ENCODE measurements at places on chromosomes 5 and 9. TPM values are rescaled to one million over a fixed set of nuclear protein-coding genes. Genes with fewer than 3 reads are reported as not detected.

Gene GCNT4
- total RNA-seq, result 0.35 TPM

Gene IFNK
- not detected for total RNA-seq

- DNase-seq, result no peak
Measured at GRCh38 chr9:38244971-38245370, 147.5 kb upstream of the ALDH1B1 start.

DNA sequence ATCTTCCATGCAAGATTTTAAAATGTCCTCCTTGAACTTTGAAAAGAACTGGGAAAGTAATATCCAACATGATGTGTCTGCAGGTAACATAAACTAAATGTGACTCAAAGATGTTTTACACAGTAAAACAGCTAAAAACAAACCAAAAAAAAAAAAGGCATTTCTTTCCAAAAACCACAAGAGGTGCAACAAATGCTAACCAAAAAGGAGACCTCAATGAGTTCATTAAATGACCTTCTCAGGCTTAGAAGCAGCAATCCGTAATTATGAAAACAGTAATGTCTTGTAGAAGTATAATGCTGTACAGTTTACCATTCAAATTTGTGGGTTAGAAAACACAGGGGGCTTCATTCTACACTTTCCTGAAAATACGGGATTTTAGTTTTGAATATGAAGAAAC, 2.5 kb downstream of the RNF145 start:
- no peak for DNase-seq

DNA sequence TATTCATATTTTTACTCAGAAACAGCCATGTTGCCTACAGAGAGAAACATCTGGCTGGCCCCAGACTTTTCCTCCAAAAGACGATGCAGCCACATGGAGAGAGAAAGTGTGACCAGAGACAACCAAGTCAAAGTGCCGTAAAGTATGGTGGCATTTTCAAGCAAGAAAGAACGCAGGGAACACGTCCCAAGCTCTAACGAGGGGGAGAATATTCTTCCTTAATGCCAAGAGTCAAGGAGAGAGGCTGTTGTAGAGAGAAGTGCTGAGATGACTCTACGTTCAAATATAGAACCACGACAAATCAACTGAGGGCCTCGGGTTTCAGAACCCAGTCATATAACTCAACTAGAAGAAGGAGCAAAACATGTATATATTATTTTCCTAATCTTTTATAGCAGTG, 55.9 kb downstream of the FNBP1 start:
- DNase-seq, result no peak

DNA sequence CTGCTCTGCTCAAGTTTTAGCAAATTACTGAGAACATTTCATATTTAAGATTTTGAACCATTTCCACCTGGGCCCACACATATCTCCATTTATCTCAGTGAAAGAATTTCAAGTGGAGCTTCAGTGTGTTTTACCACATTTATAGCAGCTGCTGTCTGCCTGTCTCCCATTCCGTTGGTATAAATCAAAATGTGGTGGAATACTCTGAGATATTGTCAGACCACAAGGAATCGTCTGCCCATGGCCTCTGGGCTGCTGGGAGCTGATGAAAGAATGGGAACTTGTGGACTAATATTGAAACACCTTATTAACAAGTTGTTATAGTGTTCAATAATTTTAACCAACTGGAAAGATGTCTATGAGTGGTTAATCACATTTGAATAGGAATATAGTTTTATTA, 33.3 kb downstream of the MAST4 start:
- no peak for DNase-seq

DNA sequence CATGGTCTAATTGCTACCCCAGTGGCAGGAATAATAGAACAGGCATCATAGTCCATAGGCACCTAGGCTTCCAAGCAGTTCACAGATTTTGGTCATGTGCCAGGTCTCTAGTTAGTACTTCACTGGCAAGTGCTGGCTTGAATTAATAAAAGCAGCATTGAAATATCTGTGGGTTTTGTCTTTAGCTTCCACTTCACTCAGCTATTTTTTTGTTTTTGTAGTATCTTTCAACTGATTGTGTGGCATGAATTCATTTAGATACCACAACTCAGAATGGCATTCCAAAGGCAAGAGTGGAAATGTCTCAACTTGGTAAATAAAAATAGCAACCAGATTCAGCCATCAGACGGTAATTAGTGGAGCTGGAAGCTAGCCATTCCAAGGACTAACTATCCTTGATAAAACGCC, 27.9 kb upstream of the ITGA2 start:
- DNase-seq, result no peak

DNA sequence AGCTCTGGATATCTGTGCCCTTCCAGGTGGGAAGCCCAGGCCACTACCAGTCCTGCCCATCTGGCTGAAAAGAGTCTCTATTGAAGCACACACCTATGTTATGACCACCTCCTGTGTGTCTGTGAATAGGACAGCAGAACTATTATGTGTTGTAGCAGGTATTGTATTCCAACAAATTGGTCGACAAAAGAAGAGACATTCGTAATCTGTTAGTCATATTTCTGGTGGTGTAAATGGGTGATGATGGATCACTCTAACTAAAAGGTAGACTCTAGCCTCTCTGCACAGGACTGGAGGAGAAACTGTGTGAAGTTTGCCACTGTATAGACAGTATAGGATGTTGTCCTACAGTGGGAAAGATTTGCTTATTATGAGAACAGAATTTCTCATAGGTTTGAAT, 416.1 kb downstream of the TMEM38B start:
- DNase-seq, result no peak

- DNase-seq, result no peak
Measured at GRCh38 chr5:106601620-106602019, 1069.1 kb downstream of the EFNA5 start.

DNA sequence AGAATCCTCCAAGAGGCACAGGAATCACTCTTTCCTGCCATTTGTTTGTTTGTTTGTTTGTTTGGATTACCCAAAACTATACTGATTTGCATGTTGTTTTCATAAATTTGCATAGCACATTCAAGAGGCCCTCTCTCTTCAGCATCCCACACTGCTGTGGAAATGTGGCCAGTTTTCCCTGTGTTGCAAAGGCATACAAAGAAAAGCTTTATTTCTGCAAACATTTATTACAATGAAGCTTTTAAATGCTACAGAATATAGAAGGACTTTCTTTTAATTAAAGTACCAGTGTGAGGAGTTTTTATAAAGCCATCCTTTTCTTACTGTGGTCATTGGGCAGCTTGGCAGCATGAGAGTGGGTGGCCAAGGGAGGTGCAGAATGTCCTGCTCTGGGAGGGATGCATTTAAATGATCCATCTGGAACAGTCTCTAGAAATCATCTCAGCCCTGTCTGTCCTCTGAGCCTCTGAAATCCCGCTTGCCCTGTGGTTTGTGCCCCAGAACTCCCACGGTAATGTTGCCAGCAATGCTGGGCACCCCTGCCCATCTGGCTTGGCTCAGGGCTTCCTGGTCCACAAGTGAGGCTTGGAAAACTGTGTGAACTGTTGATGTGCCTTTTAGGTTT, 356.8 kb upstream of the KIF2A start:
- DNase-seq, result no peak
